ENCODE measurements at places on chromosomes 6 and 20.

DNA sequence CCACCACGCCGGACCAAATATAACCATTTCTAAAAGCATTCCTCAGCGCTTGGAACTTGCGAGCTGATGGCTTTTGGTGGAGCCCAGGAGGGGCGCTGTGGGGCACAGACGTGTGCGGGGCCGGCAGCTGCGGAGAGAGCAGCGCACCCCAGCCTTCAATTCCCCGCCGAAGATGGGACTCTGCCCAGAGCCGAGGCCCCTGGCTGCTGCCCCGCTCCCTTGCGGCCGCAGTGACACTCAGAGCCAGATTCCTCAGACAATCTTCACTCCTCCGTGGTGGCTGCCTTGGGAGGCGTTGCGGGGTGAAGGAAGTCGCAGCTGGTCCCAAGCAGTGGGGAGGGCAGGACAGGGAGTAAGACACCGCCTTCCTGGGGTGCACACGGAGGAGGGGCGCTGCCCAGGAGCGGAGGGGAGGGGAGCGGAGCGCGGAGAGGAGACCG is 87.7 kb downstream of the TMEM242 start:
- peak; percentile 51 for DNase-seq

- DNase-seq: no peak
Observed at GRCh38 chr6:108157234-108157980, 8.4 kb upstream of the NR2E1 start.

GRCh38 chr6:154805288-154805911 is 72.2 kb downstream of the SCAF8 start:
- peak; percentile 51 for DNase-seq

DNA sequence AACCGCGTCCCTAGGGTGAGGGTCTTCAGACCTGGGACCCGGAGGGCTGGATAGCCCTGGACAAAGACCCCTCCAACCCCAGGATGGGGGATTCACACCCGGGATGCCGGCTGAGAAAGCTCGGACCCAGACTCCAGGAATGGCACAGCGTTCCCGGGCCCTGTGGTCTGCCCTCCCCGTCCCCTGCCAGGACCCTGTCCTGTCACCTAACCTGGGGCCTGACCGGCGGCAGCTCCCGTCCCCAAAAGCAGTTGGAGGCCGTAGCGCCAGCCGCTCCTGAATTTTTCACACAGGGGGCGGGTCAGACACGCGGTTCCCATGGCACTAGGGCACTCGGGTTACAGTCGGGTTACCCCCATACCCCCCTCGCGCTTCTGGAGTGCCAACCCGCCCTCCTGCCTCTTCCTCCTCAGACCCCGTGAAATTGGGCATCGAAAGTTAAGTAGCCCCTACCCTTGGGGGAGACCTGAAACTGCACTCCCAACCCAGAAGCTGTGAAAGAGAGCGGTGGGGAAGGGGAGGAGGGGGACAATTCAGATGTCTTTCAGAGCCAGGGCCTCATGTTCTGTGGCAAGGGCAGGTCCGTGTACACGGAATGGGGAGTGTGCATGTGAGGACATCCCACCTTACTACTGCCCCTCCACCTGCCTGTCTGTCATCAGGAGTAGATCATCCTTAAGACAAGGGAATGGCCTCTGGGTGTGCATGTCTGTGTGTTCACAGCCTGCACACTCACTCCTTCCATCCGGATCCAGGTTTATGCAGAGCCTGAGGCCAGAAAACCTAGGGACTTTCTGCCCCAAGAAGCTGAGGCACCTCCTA is 595 bp downstream of the REM1 start:
- no peak for DNase-seq

- no peak for DNase-seq
Observed at GRCh38 chr20:44597516-44597915, 15.1 kb downstream of the PKIG start.

GRCh38 chr20:6184086-6184485 is 61.3 kb upstream of the FERMT1 start:
- no peak for DNase-seq

- DNase-seq: no peak
Observed at GRCh38 chr6:139839506-139840156, 465.2 kb upstream of the CITED2 start.

GRCh38 chr6:109759098-109759955 is 68.2 kb downstream of the FIG4 start:
- no peak for DNase-seq

DNA sequence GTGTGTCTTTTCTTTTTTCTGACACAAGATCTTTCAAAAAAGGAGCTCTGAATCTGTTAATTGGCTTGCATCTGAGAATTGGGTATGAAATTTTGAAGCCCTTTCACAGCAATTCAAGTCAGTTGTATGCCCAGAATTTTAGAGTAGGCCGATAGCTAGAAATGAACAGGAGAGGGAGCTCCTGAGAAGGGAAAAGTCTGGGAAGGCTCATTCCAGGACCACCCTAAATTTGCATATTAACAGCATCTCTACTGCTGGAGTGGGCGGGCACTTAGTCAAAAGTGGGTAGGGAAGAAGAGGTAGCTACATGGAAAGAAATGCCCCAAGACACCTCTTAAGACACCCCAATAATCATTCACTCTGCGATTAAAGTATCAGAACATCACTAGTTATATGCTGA is 928.3 kb downstream of the TBC1D32 start:
- DNase-seq: no peak

GRCh38 chr6:42390228-42390934 is 61.3 kb downstream of the TRERF1 start:
- DNase-seq: no peak

- DNase-seq: peak; percentile 34
Observed at GRCh38 chr6:75608956-75609533, 7.4 kb downstream of the SENP6 start.

DNA sequence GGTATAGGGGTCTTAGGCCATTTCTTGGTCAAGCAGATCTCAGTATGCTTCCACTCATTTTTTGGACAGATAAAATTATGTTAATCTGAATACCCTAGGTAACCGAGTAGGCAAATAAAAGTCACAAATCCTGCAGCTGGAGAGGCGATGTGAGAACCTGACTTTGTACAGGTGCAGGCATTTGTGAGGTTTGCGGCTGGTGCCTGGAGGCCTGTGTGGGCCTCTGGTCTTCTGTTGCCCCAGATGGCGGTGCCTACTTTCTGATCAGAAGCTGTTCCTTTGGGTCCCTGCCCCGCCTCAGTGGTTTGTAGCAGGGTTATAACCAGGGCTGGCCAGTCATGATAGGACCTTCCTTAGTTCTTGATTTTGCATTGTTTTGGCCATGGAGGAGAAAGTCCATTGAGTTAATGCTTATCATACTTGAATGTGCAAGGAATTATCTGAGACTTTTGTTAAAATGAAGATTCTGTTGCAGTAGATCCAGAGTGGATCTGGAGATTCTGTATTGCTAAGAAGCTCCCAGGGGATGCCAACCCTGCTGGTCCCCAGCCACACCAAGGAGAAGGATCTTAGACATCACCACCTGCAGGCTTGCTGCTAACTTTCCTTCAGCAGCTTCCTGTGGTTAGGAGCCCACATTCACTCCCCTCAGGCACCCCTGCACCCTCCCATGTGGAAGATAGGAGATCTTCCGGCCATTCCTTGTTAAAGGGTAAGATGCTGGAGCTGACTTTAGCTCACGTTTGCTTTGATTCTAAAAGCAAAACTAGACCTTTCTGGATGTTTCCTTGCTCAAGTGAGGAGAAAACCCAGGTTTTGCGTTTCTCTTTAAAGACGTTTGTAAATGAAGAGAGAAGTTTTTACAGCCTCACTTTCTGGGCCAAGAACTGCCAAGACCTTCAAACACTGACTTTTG is 50.7 kb downstream of the LRRC1 start:
- DNase-seq: no peak

DNA sequence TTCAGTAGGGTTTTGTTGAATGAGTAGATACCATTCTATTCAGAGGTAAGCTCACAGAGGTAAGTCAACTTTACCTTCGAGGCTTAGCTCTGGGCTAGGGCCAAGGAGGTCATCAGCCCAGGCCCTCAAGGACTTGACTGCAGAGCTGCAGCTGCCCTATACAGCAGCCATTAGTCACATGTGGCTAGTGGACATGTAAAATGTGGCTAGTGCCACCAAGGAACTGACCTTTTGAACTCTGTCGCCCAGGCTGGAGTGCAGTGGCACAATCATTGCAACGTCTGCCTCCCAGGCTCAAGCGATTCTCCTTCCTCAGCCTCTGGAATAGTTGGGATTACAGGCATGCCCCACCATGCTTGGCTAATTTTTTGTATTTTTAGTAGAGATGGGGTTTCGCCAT is 47.9 kb upstream of the EPB41L1 start:
- DNase-seq: no peak

DNA sequence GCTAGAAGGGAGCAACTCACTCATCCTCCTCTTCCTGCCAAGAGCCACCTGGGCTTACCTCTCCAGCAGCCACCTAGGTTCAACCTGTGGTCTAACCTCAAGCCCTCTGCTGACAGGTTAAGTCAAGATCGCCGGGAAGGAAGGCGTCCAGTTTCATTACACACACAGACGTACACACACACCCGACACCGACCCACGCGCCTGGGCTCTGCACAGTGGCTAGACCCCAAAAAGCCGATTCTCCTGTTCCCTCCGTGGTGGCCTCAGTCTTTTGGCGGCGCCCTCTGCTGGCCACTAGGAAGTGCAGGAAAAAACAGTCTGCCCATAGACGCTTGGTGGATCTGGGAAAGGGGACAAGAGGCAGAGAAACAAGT is 52.8 kb downstream of the MRPL14 start:
- DNase-seq: peak; percentile 86

GRCh38 chr6:119312441-119312840 is 37.1 kb downstream of the MAN1A1 start:
- DNase-seq: no peak

DNA sequence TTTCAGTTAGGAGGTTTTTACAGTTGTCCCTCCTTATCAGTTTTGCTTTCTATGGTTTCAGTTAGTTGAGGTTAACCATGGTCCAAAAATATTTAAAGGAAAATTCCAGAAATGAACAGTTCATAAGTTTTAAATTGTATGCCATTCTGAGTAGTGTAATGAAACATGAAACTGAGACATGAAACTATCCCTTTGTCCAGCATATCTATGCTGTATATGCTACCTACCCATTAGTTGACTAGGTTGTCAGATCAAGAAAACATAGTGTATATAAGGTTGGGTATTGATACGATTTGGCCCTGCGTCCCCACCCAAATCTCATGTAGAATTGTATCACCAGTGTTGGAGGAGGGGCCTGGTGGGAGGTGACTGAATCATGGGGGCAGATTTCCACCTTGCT is 39.1 kb downstream of the VGLL2 start:
- no peak for DNase-seq

DNA sequence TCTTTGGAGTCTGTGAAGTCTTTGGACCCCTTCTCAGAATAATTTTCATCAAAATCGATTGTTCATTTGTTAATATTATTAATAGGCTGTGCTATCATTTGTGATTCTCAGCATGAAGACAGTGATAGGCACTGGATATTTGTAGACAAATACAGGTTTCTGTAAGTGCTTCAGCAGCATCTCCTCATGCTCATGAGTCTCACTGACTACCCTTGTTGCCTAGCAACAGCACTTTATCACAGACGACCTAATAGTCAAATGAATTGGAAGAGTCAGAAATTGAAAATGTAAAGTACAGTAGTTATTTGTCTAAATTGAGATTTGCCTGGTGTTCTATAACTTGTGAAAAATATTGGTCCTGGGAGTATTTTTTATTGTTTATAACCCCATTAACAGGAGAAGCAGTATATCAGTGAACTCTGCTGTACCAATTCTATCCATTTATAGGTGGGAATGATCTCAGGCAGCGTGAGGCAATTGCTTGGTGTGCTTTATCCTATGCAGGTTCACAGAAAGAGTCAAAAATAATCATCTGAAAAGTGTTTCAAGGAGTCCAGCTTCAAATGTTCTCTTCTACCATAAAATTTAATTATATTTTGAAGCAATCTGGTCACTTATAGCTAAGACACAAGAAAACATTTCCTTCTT is 684.6 kb downstream of the RFPL4B start:
- no peak for DNase-seq

DNA sequence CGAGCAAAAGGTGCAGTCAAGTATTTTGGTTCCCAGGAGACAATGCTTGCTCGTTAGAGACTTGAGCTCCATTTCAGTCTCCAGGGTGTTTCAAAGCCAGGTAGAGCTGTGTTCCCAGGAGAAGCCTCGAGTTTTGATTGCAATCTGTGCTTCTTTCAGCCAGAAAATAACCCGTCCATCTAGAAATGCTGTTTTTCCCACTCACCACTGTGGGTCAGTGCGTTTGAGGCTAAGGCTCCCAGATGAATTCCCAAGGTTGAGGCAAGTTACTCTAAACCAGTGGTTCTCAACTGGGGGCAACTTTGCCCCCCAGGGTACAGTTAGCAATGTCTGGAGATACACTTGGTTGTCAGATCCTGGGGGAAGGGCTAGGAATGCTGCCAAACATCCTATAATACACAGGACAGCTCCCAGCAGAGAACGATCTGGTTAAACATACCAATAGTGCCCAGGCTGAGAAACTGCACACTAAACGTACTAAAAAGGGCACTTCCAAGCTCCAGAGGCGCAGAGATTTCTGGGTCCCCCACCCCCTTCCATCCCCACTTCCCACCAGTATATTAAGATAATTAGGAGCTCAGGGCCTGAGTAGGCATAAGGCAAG is 13.8 kb downstream of the BMP7 start:
- no peak for DNase-seq

GRCh38 chr20:56032251-56032650 is 26.9 kb upstream of the CBLN4 start:
- no peak for DNase-seq

GRCh38 chr6:149503872-149504271 is 19.1 kb upstream of the ZC3H12D start:
- no peak for DNase-seq

DNA sequence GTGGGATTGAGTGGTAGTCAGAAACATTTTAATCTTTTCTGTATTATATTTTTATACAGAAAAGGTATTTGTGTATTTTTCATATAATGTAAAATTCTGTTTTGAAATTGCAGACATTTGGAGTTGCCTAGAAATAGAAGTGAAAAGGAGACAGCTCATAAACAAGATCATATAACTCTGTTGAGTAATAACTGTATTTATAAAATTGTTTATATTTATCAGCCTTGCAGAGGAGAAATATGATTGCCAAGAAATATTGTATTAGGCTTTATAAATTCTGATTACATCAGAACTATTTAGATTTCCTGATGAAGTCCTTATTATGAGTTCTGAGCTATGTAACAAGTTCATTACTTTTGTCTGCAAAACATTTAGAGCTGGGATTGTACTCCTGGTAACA is 55.3 kb downstream of the RIPOR2 start:
- DNase-seq: no peak

DNA sequence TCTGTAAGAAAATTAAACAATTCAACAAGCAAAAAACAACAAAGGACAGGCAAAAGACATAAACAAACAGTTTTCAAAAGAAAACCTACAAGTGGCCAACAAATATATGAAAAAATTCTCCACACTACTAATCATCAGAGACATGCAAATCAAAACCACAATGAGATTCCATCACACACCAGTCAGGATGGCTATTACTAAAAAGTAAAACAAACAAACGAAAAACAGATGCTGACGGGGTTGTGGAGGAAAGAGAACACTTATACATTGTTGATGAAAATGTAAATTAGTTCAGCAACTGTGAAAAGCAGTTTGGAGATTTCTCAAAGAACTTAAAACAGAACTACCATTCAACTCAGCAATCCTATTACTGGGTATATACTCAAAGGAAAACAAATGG is 537.6 kb downstream of the HDGFL1 start:
- peak; percentile 90 for DNase-seq
